ENCODE measurements at places on chromosomes 13 and 19.

- no peak for DNase-seq
These were observed 31.3 kb downstream of the KCTD12 start for GRCh38 chr13:76854894-76855293.

GRCh38 chr13:96650301-96650886 lies 343.9 kb downstream of the OXGR1 start:
- no peak for DNase-seq

DNA sequence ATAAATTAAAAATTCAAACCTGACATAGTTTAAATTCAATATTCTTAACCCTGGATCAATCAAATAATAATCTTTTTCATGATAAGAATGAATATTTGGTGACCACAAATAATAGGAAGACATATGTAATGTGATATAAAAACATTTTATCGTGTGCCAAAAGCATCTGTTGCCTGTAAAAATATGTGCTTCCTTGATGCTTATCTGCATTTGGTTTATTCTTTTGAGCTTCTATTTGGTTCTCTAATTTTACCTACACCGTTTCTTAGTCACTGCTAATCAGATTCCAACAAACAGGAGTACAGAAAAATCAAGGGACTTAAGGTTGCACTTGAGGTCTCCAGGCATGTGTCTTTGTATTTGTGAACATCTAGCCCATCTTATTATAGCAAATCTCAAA lies 274.5 kb downstream of the DCT start:
- no peak for DNase-seq

DNA sequence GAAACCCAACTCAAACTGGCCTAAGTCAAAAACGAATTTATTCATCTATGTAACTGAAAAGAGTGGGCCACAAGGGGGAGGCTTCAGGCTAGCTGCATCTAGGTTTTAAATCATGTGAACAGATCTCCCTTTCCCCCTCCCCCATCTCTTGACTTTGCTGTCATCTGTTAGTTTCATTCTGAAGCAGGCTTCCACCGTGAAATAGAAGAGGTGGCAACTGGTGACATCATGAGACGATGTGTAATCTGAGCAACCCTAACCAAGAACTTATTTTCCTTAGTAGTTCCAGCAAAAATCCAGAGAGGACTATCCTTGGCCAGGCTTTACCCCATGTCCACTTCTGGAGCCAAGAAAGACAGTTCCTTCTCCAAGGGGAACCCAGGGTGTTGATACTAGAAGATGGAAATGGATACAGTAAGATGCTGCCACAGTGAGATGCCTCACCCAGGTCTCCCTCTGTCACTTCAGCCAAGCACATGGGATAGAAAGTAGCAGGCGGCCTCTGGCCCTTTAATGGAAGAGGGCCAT lies 9.4 kb downstream of the SAMD4B start:
- DNase-seq = peak; percentile 51

- no peak for DNase-seq
These were observed 18.7 kb downstream of the CEACAM16 start for GRCh38 chr19:44717603-44718002.

DNA sequence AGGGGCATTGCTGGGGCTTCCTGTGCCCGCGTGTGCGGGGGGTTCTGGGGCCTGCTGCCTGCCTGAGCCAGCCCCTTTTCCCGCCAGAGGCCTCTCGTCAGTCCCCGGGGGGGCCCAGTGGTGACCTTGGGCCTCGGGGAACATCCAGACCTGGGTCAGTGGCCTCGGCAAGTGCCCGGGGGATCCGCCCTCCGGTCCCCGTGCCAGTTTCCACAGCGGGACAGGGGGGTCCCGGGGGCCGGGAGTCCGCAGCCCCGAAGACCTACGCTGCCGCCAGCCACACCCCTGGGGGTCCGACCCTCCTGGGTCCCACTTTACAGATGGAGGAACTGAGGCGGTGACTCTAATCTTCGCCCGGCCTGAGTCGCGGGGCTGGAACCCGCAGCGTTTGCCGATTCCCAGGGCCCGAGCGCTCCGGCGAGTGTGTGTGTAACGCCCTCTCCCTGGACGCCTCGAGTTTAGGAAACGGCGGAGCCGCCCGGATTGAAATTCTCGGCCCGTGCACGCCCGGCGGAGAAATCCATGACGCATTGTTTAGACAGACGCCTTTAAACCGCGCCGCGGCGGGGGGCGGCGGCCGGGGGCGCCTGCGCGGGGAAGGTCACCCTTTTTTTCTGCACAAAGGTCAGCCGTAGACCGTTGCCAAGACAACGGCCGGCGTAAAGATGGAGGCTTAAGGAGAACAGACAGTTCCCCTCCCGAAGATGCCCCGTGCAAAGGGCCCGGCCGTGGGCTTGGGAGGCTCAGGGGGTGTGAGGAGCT lies 39.3 kb downstream of the EFNA2 start:
- DNase-seq = peak; percentile 2

GRCh38 chr13:27797228-27797624 lies 4.9 kb downstream of the GSX1 start:
- DNase-seq = no peak

- DNase-seq = no peak
These were observed 201.0 kb downstream of the FGF9 start for GRCh38 chr13:21871919-21872318.

Data from activated CD4-positive, alpha-beta T cell treated with anti-CD3 and anti-CD28 coated beads, Interleukin-2, amount 50 U/mL, for 24 hours (primary cell).